ENCODE measurements at places on chromosomes 16 and 17. TPM values are rescaled to one million over a fixed set of nuclear protein-coding genes. Genes with fewer than 3 reads are reported as not detected.

DNA sequence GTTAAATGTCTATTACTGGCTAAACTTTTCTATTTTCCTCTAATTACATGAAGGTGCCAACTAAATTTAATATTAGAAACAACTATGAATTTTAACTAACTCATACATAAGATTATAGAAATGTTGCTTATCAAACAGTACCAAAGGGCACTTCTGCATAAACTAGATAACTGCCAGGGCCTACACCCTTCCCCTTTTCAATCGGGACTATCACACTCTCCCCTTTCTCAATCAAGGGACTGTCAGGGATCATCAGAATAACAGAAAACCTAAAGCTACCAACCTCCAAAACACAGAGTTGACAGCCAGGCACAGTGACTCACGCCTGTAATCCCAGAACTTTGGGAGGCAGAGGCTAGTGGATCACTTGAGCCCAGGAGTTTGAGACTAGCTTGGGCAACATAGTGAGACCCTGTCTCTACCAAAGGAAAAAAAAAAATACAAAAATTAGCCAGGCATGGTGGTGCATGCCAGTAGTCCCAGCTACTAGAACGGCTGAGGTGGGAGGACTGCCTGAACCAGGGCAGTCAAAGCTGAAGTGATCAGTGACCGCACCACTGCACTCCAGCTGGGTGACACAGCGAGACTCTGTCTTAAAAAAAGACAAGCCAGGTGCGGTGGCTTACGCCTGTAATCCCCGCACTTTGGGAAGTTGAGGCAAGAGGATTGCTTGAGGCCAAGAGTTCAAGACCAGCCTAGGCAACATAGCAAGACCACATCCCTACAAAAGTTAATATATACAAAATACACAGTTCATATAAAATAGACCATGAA is 3.2 kb upstream of the PHLPP2 start:
- no peak for DNase-seq

DNA sequence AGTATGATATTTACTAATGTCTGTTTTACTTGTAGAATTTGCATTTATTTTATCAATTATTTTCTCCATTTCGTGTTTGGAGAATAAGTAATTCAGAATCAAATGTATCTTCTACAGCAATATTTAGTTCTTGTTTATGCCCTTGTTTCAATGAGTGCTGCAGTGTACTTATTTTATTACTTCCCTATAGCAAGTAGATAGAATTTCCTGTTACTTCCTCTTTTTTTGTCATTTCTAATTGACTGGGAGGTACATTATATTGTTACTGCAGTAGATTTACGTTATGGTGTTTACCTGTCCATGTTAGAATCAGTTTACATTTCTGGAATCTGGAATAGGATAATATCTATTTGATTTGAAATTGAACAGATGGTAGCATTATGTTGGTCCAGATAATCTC is 71.2 kb downstream of the OMG start:
- no peak for DNase-seq

STAC2 gene
- total RNA-seq: 1.5 TPM

DNA sequence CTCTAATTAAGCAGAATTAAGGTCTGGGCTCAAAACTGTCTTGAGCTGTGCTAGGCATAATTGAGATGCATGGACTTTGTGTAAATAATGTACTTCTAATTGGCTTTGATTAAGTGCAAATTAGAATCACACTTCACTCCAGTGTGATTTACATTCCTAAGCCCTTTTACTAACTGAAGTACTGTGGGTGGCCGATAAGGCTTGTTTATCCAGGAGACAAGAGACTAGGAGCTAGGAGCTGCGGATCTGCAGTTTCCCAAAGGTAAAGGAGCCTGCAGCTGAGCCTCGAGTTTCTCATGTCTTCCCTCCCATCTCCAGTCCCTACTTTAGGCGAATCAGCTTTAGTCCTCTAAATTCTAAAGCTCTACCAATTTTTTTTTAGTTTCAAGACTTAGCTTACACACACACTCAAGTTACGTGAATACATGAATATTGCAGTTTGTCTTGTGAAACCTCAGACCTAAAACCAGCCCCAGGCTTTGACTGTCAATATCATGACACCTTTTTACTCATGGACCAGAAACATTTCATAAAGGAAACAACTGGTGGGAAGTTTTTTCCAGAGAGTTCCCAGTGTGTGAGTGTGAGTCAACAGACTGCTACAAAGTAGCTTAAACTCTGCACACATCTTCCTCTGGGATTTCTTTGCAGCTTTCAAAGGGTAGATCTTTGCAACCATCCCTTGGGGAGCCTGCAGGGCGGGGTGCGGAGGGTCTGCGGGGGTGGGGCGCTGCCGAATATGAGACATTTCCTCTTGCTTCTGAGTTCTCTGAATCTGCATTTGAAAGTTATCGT is 113.9 kb upstream of the TBX2 start:
- DNase-seq: no peak

GRCh38 chr16:87384162-87384874 is 742 bp upstream of the FBXO31 start:
- DNase-seq: no peak

GAN gene
- 14.8 TPM for total RNA-seq

DNA sequence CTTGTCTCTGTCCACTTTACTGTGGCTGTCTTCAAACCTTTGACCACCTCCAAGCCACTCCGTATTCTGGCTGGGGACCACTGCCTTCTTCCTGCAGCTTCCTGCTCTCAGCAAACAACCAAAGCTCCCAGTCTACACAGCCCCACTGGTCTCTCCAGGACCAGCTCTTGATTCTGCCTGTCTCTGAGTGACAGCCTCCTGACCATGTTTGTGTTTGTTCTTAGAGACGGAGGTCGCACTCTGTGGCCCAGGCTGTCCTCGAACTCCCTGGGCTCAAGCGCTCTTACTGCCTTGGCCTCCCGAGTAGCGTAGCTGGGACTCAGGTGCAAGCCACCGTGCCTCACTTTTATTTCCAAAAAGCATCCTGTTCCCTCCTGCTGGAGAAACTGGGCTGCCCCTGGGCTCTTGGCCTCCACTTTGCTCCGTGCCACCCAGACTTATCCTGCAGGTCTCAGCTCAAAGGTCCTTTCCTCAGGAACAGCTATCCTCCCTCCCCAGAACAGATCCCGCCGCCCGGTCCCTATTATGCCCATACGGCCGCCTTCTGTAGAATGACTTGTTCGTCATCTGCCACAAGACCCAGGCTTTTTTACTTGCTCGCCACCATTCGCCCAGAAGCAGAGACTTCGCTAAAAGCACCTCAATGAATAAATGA is 9.1 kb downstream of the MNT start:
- no peak for DNase-seq

GRCh38 chr16:88387941-88388627 is 5.3 kb downstream of the ZNF469 start:
- no peak for DNase-seq

ARHGAP44 gene
- total RNA-seq: 10.9 TPM

DNA sequence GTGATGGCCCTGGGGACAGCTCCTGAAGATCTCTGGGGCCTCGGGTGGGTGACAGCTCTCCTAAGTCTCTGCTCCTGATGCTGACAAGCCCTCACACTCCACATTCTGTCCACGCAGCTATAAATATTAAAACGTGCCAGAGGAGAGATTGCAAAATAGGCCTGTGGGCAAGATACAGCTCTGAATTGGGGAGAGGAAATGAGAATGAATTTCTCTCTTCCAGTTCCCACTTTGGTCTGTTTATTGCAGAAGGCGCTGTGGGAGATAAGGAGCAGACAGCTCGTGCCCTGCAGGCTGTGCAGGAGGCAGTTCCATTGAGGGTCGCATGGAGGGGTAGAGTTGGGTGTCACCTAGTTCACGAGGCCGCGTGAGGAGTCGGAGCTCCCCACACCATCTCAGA is 87.5 kb upstream of the SDK2 start:
- DNase-seq: no peak

DNA sequence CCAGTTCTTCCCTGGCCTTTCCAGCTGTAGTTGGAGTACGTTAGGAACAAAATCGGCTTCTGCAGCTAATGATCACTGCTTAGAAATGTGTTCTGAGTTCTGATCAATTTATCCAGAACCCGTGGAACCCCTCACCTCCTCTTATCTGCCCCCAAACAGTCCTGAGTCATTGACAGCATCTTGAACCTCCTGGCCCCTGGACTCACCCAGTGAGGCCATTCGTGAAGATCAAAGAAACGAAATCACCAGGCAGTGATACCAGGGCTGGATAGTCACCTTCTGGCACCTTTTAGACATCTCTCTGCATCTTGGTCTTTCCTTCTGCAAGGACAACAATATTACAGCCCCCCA is 17.0 kb upstream of the EXOC7 start:
- DNase-seq: no peak

DNA sequence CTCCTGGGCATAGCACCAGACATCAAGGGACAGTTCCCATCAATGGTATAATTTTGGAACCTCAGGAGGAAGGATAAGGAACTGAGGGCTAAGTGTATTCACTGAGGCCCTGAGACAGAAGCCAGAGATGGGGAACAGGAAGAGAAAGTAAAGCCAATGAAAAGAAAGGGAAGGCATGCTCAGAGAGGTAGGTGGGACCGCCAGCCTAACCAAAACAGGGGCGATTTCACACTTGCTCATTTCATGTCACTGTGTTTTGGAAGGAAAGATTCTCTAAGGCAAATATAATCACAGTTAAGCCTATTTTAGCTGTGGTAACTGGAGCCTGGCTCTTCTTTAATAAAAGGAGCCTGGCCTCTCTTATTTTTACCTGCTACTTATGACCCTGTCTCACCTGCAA is 411.1 kb downstream of the CDH13 start:
- no peak for DNase-seq

NPIPB9 gene
- 1.2 TPM for total RNA-seq

- DNase-seq: no peak
Measured at GRCh38 chr16:86498155-86498670, 12.1 kb upstream of the FOXF1 start.

- no peak for DNase-seq
Measured at GRCh38 chr17:47980541-47980940, 9.6 kb downstream of the CDK5RAP3 start.

DNA sequence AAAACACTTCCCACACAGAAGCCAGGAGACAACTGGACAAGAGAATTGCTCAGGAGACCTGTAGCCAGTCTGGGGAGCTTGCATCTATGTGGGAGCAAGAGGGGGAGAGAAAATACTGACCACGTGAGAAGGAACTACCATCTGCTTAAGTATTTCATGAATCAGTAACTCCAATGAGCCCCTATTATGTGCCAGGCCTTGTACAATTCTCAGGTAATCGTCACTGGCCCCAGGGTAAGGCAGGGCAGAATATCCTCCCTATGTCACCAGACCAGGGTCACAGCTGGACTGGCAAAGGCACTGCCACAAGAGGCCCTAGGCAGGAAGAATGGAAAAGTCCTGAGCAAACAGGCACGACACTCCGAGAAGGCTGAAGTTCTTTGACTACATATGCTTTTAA is 25.9 kb downstream of the USP7 start:
- no peak for DNase-seq

- DNase-seq: no peak
Measured at GRCh38 chr16:68384288-68385161, 63.8 kb downstream of the SMPD3 start.

CNTNAP4 gene
- 0.38 TPM for total RNA-seq

GRCh38 chr17:76274112-76274956 is 9.2 kb downstream of the UBALD2 start:
- no peak for DNase-seq

DNA sequence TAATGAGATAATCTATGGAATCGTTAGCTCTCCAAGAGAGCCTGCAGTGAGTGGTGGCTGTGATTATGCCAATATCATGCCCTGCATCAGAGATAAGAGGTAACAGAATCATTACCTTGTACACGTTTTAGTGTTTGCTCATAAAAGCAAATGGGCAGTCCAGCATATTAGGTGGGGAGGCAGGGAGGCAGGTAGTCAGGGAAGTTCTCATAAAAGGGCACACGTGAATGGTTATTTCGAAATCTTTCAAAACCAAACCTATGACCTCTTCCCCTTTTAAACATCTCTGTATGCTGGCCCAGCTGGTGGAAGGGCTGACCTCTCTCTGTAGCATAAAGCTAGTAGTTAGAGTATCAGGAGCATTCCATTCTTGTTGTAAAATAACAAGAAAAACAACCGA is 51.7 kb downstream of the VAT1L start:
- DNase-seq: no peak

HSPB9 gene
- total RNA-seq: not detected

RARA gene
- 34.3 TPM for total RNA-seq

DNA sequence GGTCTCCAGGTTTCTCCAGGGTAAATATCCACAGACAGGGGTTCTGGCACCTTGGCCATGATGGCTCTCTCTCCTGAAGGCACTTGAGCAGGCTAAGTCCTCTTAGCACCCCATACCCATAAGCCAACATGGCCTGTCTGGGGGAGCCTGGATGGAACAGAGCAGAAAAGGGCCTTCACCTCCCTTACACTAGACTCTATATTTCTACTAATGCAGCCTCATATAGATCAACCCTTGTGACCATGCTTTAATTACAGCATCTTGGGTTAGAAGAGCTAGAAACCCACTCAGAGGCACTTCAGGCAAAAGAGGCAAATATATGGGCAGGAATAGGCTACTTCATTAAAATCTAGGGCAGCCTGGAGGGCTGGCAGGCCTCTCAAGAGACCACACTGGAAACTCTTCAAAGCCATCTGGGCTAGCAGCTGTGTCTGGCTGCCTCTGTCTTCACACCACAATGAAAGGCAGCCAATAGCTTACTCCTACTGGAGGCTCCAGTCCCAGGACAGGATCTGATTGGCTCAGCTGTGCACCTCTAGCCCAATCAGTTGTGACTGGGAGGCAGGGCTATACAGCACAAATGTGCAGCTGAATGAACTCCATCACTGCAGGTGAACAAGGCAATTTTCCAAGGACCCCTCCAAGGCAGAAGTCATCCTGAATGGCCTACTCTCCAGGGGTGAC is 4.7 kb upstream of the CDT1 start:
- DNase-seq: no peak
